Stimulated activated CD8-positive, alpha-beta memory T cell treated with anti-CD3 and anti-CD28 coated beads, Interleukin-15, amount 100 ng/mL, for 1 hour (primary cell): ENCODE measurements at places on chromosomes 1 and 21.
A peak's percentile ranks its signal among the peaks of the same experiment; 100 is the strongest.

DNA sequence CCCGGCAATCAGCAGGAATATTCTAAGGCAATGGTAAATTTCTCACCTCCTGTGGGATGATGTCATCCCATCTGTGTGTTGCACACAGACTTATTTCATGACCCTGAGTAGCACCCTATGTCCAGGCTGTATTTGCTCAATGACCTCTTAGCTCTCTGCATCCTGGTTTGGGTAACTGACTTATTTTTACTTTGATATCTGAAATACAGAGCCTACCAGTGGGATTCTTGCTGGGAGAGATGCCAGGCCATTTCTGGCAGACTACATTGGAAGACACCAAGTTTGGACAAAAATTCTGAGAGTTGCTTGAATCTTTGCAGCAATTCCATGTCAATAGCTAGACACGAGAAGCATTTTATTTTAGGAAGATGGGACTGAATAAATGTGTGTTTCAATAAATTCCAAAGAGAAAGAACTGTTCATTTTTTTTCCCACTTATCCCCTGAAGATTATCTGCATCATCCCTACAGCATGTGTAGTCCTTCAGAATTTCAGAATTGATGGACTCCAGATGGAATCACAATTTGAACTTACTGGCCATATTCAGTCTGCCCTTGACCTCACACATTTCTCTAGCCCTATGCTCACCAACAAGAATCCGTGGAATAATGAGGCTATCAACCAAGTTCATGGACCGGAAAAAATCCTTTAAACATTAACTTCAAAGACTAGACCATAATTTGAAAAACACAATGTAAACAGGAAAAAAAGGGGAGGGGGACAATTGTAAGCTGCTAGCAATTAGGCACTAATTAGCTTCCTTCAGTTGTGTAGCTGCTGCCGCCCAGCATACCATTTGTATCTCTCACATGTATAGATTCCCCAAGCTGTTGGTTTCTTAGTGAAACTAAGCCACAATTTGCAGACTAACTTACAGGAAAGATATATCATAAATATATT, 226.5 kb downstream of the HMCN1 start:
- no peak for DNase-seq

GRCh38 chr1:185170291-185170848, 13.4 kb downstream of the SWT1 start:
- DNase-seq: no peak

- DNase-seq: no peak
Measured at GRCh38 chr1:107138767-107139445, 1.9 kb upstream of the NTNG1 start.

- no peak for DNase-seq
Measured at GRCh38 chr1:206472024-206472423, 1.7 kb downstream of the IKBKE start.

DNA sequence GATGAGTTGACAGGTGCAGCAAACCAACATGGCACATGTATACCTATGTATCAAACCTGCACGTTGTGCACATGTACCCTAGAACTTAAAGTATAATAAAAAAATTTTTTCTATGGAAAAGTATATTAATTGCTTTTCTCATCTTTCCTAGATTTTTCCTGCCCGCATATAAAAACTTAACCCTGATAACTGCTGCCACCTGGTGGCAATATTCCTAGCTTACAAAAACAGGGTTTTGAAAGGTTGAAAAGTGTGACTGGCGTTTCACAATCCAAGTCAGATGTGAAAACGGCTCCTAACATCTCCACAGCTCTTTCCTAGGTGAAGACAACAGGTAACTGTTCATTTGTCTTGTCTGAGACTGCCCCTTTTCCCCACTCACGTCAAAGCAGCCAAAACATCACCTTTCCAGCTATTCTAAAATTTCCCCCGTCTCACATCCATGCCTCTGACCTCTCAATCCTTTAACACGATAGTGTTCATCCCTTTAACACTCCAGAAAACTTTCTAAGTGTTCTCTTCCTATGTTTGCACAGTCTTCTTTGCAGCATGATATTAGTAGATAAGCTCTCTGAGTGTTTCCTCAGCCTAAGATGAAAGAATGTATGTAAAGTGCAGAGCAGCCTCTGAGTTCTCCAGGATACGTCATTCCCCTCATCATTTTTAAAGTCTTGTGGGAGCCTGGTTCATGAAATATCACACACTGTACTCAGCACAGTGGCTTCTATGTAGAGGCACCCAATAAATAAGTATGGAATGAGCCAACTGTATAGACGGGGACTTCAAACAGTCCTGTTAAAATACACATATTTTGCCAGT, 27.5 kb downstream of the OVGP1 start:
- DNase-seq: peak; percentile 18

GRCh38 chr1:192401825-192402224, 85.0 kb downstream of the RGS21 start:
- no peak for DNase-seq

DNA sequence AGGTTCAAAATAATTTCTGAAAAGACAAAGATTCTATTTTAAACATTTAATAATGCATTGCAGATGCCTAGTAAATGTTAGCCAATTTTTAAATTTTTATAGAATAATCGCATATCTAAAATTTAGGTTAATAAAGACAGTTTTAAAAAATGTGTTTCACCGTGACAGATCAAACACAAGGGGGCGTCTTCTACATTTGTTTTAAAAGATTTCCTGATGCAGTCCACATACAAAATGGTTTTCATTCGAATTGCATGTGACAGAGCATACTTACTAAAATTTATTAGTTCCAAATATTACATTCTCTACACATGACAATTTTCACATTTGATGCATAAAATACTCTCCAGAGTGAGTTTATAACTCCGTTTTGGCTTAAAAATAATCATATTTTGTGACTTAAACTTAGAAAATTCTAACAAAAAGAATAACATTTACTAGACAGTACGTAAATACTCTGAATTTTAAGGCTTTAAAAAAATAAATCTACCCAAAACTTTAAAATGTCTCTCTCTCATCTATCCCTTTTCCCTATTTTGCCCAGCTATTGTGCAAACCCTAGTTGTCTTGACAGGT, 75.5 kb downstream of the ADAMTS1 start:
- DNase-seq: no peak

DNA sequence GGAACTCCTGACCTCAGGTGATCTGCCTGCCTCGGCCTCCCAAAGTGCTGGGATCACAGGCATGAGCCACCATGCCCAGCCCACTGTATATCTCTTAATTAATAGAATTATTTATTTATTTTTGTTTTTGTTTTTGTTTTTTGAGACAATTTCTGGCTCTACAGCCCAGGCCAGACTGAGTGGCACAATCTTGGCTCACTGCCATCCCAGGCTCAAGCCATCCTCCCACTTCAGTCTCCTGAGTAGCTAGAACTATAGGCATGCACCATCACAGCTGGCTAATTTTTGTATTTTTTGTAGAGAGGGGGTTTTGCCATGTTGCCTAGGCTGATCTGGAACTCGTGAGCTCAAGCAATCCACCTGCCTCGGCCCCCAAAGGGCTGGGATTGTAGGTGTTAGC, 15.7 kb upstream of the WDTC1 start:
- no peak for DNase-seq

DNA sequence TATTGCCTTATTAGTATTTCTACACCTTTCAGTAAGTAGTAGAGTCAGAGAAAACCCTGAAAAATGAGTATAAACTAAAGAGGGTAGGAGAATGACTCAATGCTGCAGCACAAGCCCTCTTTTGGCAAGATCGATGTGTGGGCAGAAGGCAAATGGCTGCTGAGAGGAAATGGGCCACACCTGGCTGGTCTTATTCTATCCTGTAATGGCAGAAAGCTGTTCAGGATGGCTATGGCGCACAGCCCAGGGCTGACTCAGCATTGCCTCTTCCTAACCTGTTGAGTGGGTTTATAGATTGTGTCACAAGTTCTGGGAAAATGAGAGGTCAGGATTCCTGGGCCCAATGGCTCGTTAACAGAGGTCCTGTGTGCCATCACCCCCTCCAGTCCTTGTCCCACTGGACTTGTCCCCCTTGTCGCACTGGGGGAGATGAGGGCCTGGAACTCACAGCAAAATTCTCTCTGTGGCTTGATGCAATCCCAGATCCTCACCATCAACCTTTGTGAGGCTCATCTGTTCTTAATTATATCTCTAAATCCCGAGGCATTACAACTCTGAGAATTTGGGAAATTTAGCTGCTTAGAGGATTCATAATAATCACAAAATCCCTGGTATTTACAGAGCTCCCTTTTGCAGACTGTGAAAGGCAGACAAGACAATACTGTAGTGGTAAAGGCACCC, 13.2 kb downstream of the HMGB4 start:
- DNase-seq: no peak

- no peak for DNase-seq
Measured at GRCh38 chr1:91018006-91018405, 3.8 kb downstream of the ZNF644 start.

DNA sequence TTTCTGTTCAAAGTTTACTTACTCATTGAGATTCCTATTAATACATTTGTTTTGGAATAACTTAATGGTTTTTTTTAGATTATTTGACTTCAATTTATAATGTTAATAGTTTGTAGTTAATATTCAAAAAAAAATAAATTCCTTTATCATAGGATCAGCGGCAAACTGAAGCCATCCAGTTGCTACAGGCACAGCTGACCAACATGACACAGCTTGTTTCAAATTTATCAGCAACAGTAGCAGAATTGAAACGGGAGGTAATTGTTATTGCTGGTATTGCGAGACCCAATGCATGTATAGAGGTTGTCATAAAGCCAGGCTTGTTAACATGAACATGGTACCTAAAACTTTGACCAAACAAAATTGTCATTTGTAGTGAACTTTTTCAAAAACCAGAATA, 59.0 kb upstream of the FASLG start:
- no peak for DNase-seq

DNA sequence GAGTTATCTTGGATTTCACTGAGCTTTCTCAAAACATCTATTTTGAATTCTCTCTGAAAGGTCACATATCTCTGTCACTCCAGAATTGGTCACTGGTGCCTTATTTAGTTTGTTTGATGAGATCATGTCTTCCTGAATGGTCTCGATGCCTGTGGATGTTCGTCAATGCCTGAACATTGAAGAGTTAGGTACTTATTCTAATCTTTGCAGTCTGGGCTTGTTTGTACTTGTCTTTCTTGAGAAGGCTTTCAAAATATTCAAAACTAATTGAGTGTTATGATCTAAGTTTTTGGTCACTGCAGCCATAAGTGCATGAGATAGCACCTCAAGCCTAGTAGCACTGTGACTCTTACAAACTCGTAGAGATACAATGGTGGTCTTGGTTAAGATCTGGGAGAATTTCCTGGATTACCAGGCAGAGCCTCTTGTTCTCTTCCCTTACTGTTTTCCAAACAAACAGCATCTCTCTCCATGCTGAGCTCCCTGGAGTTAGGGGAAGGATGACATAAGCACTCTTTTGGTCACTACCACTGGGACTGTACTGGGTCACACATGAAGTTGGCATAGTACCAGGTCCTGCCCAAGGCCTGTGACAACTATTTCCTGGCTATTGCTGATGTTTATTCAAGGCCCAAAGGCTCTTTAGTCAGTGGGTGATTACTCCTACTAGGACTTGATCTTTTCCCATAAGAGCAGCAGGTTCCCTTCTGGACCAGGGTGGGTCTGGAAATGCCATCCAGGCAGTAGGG, 25.6 kb downstream of the SLC22A15 start:
- no peak for DNase-seq

GRCh38 chr1:31614414-31615005, 3.0 kb upstream of the HCRTR1 start:
- DNase-seq: no peak

GRCh38 chr1:155226910-155227260, 18.4 kb downstream of the MTX1 start:
- no peak for DNase-seq

GRCh38 chr21:31282095-31282709, 61.9 kb downstream of the TIAM1 start:
- DNase-seq: no peak

DNA sequence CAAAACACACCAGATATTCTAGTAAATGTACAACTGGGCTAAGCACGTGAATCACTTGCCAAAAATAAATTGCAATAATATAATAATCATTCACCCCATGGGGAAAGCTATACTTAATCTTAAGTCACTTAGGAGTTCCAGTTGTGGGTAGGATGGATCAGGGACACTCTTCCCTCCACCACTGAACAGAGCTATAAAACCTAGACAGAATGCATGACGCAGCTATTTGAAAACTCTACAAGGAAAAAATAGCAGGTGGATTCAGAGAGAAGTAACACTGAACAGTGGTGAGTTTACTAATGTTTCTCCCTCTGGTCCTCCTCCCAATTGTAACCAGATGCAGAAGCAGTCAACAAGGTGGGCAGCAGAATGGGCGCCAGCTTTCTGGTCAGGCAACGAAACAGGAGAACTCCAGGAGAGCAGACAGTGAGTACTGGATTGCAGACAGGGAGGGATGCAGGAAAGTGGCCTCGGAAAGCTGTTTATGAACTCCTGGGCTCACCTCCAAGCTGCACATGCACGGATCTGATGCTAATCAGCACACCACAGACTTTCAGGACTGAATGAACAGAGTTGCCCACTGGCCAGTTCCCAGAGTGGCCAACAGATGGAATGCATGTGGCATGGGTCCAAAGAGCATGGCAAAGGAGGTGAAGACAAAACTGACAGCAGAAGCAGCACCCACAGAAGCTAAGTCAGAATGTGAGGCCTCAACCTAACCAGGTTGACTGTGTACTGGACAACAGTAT, 41.4 kb downstream of the TARBP1 start:
- DNase-seq: no peak

- no peak for DNase-seq
Measured at GRCh38 chr1:184810735-184811343, 56.2 kb upstream of the EDEM3 start.

DNA sequence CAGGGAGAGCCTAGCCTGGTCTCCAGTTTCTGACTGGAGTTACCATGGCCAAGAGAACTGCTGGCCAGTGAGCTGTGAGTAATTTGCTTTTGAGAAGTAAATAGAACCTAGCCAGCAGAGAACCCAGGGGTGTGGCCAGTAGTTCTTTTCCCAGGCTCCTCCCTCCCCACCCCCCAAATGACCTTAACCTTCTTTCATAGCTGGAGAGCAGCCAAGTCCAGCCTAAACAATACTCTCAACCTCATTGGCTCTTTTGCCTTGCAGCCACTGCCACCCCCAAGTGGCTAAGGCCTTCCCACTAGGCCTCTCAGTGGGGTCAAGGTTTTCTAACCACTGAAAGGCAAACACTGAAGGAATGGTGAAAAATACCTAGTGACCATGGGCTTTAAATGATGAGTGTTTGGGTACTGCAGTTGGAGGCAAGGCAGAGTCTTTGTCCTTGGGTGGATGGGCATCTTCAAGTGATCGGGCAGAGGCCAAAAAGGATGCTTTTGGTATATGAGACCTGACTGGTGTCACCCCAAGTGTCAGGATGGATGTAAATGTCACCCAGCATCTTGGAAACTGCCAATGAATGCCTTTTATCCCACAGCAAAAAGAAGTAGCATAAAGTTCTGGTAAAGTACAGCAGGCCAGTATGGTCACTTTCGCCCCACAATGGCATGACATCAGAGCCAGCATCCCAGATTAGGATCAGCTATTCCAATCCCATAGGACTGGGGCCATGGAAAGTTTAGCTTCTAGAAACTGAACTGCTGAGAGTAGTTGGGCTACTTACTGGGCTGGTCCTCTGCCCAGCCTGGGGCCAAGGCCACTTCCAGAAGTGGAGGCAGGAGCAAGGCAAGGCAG, 3.5 kb upstream of the PIGV start:
- DNase-seq: no peak

- DNase-seq: no peak
Measured at GRCh38 chr1:74641161-74641560, 32.4 kb downstream of the ERICH3 start.

- no peak for DNase-seq
Measured at GRCh38 chr1:241697640-241698018, 45.5 kb downstream of the WDR64 start.

- no peak for DNase-seq
Measured at GRCh38 chr1:1539310-1540089, 924 bp downstream of the TMEM240 start.
